Right lobe of liver (tissue), 6 donors: ENCODE measurements at places on chromosomes 2 and 18. TPM values are rescaled to one million over a fixed set of nuclear protein-coding genes. Genes with fewer than 3 reads are reported as not detected.

Gene SPR
- 80.5 TPM for total RNA-seq

Gene EVX2
- total RNA-seq = not detected

DNA sequence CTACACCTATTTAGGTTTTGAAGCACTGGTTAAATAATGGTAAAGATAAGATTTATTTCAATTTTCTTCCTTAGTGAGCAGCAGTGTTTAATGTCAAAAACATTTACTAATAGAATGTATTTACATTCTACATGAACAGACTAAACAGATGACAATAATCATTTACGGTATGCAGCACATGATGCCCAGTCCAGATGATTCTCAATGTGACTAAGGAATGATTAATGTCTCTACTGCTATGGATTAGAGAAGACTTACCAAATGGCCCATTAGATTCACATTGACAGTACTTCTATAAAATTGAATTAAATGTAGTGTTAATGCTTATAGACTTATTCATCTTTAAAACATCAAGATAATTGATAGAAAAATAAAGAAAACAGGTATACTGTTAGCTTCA, 22.1 kb upstream of the SLC5A7 start:
- H3K36me3 ChIP-seq = no peaks in the 10 kb centered on the region
- no peaks in the 10 kb centered on the region for H3K27me3 ChIP-seq
- DNase-seq = no peak
- no peak overlapping the region for H3K27ac ChIP-seq
- H3K4me1 ChIP-seq = no peaks in the 10 kb centered on the region

DNA sequence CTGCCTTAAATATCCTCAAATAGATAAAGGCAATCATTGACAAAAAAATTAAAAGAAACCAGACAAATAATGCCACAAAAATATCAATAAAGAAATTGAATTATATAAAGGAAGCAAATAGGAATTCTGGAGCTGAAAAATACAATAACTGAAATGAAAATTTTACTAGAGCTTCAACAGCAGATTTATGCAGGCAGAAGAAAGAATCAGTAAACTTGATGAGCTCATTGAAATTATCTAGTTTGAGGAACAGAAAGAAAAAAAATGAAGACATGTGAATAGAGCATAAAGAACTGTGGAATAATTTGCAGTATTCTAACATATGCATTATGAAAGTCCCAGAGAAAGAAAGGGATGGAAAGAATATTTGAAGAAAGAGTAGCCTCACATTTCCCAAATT, 41.9 kb upstream of the ZCCHC2 start:
- no peaks in the 10 kb centered on the region for H3K27me3 ChIP-seq
- no peak overlapping the region for H3K4me3 ChIP-seq
- H3K4me1 ChIP-seq = no peaks in the 10 kb centered on the region
- DNase-seq = no peak
- H3K27ac ChIP-seq = no peak overlapping the region

GRCh38 chr2:226932443-226932842, 96.6 kb downstream of the RHBDD1 start:
- DNase-seq = no peak
- no peaks in the 10 kb centered on the region for H3K36me3 ChIP-seq
- H3K4me1 ChIP-seq = no peaks in the 10 kb centered on the region
- no peaks in the 10 kb centered on the region for H3K27me3 ChIP-seq
- H3K27ac ChIP-seq = no peak overlapping the region

Gene NEURL3
- total RNA-seq = 2.9 TPM
